ENCODE measurements at places on chromosomes 12 and 14.

DNA sequence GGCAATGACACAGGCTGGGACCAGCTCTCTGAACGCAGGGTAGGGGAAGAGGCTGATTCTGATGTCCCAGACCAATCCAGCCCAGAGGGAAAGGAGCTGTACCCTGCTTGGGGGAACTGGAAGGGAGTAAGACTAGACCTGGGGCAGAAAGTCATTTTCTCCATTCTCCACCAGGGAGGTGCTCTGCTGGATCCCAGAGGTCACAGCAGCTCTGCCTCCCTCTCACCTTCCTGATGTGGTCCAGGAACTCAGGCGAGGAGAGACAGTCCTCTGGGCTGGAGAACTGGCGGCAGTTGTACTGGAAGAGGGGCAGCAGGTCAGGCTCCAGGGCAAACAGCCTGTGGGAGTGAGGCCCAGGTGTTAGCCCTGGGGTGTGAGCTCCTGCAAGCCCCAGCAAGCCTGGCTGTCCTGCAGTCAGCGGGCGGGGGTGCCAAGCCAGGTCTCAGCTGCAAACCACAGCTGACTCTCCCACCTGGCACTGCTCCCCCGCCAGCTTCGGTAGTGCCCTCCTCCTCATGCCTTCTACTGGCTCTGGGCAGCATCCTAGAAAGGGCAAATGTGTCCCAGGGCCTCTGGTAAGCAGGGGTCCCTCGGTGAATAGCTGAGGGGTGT is 1.9 kb downstream of the NGB start:
- peak; percentile 37 for DNase-seq

- DNase-seq = no peak
These were observed 1589.7 kb upstream of the FLRT2 start for GRCh38 chr14:83940253-83940652.

DNA sequence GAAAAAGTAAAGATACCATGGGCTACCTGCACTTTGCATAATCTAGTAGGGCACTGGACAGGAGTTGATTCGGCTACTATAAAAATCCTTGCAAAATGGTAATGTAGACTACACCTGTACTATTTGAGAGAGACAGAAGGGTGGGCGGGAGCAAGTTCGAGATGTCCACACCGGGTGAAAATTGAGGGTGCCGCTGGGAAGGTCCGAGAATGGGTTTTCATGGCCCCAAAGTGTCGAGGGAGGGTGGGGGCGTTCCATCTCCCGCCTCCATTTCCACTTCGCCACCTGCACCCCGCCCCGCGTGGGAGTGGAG is 648 bp downstream of the SNX6 start:
- peak; percentile 12 for DNase-seq

GRCh38 chr12:96427269-96427729 is 27.1 kb upstream of the CDK17 start:
- peak; percentile 100 for DNase-seq

DNA sequence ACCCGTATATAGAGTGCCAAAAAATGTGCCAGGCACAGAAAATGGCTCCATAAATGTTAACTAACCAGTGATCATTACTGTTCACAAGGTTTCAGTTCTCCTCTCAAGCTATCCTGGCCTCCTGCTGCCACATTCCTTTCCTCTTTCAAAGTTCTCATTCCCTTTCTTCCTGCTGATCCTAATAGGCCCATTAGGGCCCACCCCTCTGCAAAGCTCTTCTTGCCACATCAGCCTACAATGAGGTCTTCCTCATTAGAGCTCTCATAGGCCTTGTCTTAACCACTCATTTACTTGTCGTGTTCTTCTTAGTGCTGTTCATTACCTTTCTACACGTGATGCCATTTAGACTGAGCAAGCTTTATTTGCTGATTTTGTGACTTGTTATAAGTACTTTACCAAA is 40.5 kb downstream of the RPS29 start:
- no peak for DNase-seq

GRCh38 chr14:92719890-92720323 is 28.5 kb downstream of the LGMN start:
- DNase-seq = no peak

GRCh38 chr12:26809611-26810285 is 23.2 kb downstream of the ITPR2 start:
- DNase-seq = no peak

DNA sequence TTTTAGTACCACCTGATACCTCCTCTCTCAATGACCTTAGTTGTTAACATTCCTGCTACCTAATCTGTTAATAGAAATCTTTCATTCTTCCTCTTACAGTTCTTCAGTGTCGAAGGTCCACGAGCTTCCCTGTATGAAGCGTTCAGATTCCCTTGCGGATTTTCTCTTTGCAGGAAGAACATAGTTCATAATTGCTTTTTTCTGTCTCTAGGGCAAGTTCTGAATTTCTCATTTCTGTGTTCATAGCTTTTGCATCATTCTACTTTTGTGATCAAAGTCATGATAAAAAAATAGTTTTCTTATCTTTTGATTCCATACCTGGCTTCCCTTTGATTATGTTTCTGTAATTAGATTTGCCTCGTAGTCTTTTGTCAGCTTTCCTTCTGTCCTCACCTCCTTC is 94.9 kb downstream of the EML1 start:
- DNase-seq = no peak

DNA sequence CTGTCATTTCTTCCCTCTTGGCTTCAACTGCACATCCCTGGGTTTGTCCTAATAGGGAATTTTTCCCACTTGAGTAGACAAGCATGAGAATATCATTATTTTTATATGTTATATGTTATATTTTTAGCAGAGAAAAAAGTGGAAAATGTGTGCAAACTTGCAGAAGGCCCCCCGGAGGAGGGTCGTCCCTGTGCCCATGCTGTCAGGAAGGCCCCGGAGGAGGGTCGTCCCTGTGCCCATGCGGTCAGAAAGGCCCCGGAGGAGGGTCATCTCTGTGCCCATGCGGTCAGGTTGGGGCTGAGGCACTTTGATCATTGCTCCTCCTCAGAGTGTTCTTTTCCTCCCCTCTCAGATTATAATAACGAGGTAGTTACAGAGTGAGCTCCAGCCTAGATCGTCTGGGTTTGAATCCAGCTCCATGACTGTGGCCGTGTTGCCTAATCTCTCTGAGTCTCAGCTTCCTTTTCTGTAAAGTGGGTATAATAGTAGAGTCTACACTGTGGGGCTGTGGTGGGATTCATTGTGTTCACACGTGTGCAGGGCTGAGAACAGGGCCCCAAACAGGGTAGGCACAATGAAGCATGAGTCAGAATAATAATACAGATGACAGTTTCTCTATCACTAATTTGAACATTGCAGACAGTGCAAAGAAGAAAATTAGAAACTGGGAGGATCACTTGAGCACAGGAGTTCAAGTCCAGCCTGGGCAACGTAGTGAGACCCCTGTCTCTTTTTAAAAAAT is 33.4 kb downstream of the ELK3 start:
- no peak for DNase-seq

- no peak for DNase-seq
These were observed 10.4 kb downstream of the CPNE6 start for GRCh38 chr14:24081739-24082211.

GRCh38 chr14:91339076-91339475 is 78.5 kb downstream of the CCDC88C start:
- no peak for DNase-seq

DNA sequence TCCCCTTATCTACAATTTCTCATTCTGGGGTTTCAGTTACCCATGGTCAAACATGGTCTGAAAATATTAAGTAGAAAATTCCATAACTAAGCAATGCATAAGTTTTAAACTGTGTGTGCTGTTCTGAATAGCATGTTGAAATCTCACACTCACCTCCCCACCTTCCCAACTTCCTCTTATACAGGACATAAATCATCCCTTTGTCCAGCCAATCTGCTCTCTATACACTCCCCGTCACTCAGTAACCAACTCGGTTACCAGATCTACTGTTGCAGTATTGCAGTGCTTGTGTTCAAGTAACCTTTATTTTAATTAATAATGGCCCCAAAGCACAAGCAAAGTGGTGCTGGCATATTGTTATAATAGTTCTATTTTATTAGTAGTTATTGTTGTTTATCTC is 420.5 kb downstream of the GXYLT1 start:
- DNase-seq = peak; percentile 56

GRCh38 chr12:125029761-125030358 is 35.4 kb upstream of the AACS start:
- peak; percentile 13 for DNase-seq

GRCh38 chr12:113470871-113471618 is 626 bp downstream of the LHX5 start:
- DNase-seq = no peak
